Stimulated activated CD4-positive, alpha-beta T cell treated with anti-CD3 and anti-CD28 coated beads, TNF-alpha, amount 100 ng/mL, for 4 hours (primary cell): ENCODE measurements at places on chromosomes 11 and 22.

- no peak for DNase-seq
Measured at GRCh38 chr11:131073167-131073566, 156.9 kb upstream of the SNX19 start.

DNA sequence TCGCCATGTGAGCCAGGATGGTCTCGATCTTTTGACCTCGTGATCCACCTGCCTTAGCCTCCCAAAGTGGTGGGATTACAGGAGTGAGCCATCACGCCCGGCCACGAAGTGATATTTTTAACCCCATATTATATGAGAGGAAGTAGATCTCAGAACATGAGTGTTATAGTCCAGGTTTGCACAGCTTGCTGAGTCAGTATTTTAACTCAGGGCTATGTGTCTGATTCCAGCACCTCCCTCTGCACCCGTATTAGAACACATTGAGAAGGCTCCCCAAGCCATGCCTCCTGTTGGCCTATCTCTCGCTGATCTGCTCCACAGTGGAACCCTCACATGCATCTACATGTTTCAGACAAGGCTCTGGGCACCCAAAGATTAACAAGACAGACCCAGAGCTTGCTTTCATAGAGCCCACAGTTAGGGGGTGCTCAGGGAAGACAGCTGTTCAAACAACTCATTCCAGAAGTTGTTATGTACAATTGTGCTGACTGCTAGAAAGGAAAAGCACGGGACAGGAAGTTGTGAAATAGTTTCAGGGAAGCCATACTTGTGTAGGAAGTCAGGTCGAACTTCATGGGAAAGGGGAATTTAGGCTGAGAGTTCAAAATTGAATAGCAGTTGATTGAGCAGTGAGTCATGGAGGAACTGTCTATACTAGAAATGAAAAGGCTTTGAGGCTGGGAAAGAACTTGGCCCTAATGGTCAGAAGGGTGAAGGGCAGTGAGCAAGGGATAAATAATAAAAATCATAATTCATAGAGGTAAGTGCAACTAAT lies 49.3 kb upstream of the CLPB start:
- DNase-seq, result no peak

- DNase-seq, result no peak
Measured at GRCh38 chr11:17593466-17594245, 46.6 kb downstream of the OTOG start.

DNA sequence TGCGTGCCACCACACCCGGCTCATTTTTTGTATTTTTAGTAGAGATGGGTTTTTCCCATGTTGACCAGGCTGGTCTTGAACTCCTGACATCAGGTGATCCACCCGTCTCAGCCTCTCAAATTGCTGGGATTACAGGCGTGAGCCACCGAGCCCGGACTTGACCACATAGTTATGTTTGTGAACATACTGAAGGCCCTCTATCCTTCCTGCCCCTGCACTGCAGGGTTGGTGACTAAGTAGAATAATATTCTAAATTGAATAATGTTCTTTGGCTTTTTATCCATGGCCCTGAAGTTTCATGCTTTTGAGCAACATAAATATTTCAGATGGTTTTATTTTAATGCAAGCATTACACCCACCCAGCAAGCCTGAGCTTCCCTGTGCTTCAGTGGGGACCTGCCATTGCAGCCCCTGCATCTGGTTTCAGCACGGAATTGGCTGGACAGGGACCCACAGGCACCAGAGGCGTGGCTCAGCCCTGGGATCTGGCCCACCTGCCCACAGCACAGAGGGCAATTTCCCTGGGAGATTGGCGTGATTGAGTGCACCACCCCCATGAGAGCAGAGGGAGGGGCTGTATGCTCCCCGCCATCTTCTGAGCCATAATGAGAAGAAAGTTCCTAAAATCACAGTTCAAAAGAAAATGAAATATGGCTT lies 460.5 kb downstream of the BRD1 start:
- no peak for DNase-seq

DNA sequence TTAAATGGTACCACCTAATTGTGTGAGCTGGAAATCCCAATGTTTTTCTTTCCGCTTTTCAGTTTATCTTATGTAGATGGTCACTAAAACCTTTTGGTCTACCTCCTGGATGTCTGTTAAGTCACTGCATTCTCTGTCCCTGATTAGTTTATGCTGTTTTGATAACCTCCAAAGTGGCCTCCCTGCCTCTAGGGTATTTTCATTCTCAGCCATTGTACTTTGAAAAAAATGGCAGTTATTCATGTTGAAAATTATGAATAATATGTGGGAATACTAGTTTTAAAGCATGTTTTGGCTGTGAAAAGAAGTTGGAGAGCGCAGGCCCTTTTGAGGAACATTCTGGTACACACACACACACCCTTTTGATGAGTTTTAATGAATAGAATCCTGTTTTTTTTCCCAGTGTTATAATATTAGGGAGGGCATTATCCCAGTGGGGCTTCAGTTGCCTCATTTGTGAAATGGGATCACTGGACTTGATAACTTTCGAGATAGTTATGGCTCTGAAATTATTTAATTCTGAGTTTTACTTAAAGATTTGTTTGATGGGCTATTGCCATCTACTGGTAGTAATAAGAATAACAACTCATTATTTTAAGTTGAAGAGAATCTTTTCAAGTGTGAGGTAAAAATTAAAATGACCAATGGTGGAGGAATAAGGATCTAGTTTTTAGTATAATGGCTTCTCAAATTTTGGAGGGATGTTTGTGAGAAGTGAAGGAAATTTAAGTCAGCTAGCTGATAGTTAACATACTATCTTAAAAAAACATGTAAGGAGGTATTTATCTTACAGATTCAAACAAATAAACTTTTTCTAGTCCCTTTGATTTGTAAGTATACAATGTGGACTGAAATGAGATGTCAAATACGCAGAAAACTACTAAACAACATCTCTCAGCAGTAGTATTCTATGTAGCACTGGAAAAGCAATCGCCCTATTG lies 3.9 kb downstream of the FDX1 start:
- DNase-seq, result no peak

GRCh38 chr22:50081426-50082196 lies 3.6 kb downstream of the MLC1 start:
- no peak for DNase-seq

DNA sequence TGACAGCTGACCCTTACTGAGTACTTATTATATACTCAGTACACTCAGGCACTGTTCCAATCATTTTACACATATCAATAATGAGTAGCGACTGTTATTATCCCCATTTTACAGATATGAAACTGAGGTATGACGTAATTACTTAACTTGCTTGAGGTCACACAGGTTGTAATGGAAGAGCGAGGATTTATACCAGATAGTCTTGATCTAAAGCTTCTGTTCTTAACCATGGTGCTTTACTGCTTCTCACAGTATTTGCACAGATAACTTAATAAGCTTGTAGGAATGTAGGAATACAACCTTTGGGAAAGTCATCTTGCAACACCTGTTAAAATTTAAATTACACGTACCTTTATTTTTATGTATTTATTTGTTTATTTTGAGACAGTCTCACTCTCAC lies 31.7 kb upstream of the TMEM135 start:
- DNase-seq, result no peak

GRCh38 chr11:43681401-43681942 lies 934 bp downstream of the HSD17B12 start:
- no peak for DNase-seq
